Activated CD4-positive, alpha-beta T cell treated with anti-CD3 and anti-CD28 coated beads for 24 hours (primary cell): ENCODE measurements at places on chromosomes 12 and 14.

- DNase-seq, result no peak
Measured at GRCh38 chr12:51270951-51271518, 820 bp upstream of the SMAGP start.

GRCh38 chr12:120844297-120844696 is 59.9 kb downstream of the SPPL3 start:
- DNase-seq, result no peak

GRCh38 chr12:12182703-12183365 is 84.0 kb downstream of the LRP6 start:
- no peak for DNase-seq

DNA sequence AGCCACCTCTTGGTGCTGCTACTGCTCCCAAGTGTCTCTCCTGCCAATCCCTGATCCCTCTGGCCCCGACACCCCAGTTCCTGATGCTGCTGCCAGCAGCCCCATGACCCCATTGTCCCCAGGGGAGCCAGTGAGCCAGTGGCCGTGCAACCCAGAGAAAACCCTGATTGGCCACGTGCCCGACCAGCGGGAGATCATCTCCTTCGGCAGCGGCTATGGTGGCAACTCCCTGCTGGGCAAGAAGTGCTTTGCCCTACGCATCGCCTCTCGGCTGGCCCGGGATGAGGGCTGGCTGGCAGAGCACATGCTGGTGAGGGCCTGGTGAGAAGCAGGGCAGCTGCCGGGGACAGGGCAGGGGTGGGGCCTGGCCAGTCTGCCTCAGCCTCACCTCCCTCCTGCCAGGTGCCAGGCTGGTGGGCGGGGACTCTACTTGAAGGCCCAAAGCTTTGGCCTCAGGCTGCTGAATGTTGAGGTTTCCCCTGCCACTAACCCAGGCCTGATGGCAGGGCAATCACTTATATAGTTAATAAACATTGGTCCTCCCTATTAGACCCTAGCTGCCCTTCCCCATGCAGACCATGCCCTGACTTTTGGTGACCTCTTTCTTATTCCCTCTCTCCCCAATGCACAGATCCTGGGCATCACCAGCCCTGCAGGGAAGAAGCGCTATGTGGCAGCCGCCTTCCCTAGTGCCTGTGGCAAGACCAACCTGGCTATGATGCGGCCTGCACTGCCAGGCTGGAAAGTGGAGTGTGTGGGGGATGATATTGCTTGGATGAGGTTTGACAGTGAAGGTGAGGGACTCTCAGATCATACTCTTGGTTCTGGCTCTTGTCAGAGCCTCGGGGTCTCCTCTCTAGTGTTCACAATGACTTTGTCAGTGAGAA is 5.1 kb downstream of the PCK2 start:
- no peak for DNase-seq

GRCh38 chr12:120399531-120399930 is 30.6 kb upstream of the MSI1 start:
- DNase-seq, result no peak

DNA sequence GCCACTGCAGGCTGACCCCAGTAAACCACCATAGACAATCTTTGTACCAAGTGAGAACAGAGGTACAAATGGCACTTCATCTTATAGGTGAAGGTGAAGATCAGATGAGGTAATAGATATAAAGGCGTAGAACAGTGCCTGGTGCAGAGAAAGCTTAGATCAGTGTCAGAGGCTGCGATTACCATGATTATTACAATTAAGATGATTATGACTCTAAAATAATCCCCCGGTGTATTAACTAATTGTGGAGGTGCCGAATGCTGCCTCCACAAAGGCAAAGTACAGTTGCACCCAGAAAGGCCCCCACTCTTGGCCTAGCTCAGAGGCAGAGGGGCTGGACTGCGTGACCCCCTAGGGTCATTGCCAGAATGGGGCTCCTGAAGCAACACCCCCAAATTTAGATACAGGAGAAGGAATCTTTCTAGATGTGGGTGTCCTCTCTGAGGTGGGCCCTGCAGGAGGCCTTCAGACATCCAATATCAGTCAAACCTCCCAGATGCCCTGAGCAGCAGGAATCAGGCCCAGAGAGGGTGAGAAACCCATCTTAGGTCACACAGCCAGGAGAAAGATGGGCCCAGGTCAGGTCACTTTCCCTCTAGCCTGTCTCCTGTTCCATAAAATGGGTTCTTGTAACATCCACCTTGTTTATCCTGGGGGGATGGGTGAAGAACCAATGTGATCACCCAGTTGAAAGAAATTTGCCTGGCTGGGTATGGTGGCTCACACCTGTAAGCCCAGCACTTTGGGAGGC is 139.8 kb downstream of the PHETA1 start:
- DNase-seq, result no peak

GRCh38 chr14:60963761-60964160 is 17.1 kb downstream of the TRMT5 start:
- no peak for DNase-seq

DNA sequence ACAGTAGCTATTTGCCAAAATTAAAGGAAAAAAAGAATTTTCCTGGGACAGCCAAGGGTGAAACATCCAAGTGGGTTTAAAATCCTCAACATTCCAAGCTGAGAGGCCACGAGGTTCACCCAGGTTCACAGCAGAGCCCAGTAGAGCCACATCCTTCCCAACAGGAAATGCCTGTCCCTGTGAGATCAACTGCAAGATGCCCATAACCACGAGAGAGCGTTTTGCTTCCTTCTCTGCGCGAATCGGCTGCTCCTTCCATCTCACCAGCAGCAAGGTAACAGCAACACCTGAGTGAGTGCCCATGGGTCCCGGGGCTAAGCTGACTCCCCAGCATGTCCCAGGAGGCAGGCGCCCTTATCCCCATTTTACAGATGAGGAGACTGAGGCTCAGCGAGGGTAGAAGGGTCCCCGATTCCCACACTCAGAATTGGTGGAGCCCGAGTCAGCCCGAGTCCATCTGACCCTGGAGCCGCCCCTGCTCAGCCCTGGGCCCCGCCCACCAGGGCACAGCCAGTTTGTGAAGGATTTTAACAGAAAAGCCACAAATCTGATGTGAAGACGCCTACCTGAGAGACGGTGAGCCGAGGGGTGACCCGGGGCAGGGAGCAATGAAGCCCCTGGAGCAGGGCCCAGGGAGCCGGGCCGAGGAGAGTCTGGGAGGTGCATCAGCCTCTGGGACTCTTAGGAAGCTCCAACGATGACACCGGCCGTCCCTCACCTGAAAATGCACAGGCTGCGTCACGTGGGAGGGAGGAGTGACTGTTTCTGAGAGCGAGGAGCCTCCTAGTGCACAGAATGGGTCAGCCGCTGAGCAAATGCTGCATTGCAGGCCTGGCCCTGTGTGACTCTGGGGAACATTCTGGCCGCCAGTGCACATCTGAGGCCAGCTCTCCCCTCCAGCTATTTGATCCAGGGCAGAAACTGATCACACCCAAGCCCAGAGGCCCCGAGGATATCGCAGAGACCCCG is 236.9 kb upstream of the SFSWAP start:
- DNase-seq, result no peak

- no peak for DNase-seq
Measured at GRCh38 chr12:114408471-114408885, 2.5 kb upstream of the TBX5 start.

DNA sequence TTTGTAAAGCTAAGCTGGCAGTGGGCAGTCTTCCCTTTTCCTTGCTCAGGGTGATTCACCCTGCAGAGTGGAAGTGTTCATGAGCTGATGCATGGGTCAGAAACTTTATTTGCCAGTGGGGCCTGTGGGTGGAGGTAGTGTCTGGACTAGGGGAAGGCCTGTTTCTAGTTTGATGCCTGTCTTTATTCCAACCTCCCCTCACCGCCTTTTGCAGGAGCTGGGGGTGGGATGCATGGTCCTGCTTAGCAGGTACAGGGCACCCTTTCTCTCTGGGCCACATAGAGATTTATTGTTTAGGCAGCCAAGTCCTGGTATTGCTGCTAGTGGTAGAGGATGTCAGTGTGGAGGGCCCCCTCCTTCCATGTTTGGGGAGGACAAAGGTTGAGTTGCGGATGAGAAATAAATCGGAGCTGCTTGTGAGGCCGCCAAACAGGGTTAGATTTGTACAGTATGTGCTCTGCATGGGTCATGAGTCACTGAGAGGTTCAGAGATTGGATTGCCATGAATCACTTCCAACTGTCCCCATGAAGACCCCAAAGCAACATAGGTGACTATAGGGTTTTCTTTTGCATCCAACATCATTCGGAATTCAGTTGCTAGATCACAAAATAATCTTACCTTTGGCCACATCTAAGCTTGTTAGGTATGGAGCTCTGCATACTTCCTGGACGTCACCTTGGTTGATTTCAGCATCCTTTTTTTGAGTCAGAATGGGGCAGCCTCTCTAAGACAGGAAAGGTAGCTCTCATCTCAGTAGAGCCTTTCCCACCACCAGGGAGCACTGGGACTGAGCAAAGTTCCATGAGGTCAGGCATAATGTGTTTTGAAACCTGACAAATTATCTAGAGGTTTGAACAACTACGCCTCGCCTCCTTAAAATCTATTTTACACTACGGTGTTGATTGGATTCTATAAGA is 8.8 kb downstream of the SMOC1 start:
- DNase-seq, result no peak

GRCh38 chr12:123113026-123113425 is 37.9 kb downstream of the PITPNM2 start:
- DNase-seq, result no peak

GRCh38 chr14:97052001-97052400 is 254.8 kb downstream of the VRK1 start:
- no peak for DNase-seq

DNA sequence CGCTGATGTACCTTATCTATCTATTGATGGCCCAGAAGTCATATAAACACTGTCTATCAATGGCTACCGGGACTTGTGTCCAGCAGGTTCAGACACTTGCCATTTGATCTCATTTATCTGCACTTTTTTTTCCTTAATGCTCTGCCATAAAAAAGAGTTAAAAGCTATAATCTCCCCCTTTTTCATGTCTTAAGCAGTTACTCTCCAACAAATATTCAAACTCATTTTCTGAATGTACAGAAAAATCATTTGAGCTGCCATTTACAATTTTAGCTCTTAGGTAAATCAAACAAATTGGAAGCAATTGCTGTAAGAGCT is 101.4 kb downstream of the SLC8A3 start:
- no peak for DNase-seq

GRCh38 chr14:34098045-34098984 is 147.4 kb upstream of the EGLN3 start:
- no peak for DNase-seq

DNA sequence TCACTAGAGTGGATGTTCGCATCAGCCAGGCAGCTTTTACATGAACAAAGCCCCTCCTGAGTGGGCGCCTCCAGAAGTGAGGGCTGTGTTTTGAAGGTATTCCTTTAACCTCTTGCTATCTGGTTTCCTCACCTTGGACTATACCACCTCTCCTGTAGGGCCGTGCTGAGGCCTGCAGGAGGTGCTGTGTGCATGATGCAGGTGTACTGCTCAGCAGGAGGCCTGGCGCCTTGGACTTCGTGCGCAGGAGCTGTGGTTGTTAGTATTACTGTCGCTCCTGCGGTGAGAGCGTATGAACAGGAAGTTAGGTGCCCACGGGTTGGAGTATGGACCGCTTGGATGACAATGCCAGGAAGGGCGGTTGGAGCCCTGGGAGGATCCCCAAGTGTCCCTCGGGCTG is 130.7 kb downstream of the TSPAN9 start:
- DNase-seq, result no peak
